ENCODE measurements at places on chromosomes 7 and 10.

- DNase-seq = no peak
Observed at GRCh38 chr7:72394016-72394415, 18.1 kb downstream of the CALN1 start.

- DNase-seq = no peak
Observed at GRCh38 chr10:125756196-125756595, 19.4 kb downstream of the MMP21 start.

- no peak for DNase-seq
Observed at GRCh38 chr10:69057951-69058297, 30.0 kb upstream of the SRGN start.

DNA sequence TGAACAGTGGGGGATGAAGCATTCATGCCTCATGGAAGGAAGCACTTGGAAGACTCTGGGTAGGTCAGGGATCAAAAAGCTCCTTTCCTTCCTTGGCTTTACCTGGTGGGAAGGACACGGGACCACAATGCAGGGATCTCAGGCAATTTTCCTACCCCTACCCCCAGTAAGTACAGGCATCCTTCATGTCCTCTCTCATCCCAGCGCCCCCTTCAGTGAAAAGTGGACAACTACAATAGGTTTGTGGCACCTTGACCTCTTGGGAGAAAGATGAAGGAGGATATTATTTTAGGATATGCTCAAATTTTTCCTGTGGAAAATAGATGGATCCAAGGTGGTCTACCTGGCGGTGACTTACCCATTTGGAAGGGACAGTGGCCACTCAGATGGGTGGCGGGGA, 16.5 kb downstream of the AFAP1L2 start:
- no peak for DNase-seq

GRCh38 chr7:157295338-157295737, 41.5 kb upstream of the DNAJB6 start:
- no peak for DNase-seq

DNA sequence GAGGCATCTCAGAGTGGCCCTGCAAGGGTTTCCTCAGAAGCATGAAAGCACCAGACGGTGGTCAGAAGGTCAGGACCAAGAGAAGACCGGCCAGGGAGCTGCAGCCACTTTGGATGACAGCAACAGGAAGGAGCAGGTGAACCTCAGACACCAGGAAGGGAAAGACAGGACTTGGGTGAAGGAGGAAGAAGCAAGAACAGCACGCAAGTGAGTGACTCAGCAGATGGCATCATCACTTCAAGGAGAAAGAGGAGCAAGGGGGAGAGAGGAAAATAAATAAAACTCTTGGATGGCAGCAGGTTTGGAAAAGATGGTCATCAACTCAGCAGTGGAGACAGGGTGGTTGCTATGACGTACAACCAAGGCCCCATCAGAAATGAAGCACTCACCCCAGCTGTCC, 31.6 kb downstream of the NCAPG2 start:
- no peak for DNase-seq

- no peak for DNase-seq
Observed at GRCh38 chr10:113519681-113520115, 33.2 kb upstream of the HABP2 start.
